Naive thymus-derived CD4-positive, alpha-beta T cell (primary cell): ENCODE measurements at places on chromosomes 5 and 9. TPM values are rescaled to one million over a fixed set of nuclear protein-coding genes. Genes with fewer than 3 reads are reported as not detected.

DYNC2I2 gene
- total RNA-seq: 4.4 TPM

ABO gene
- 3.3 and 4.5 TPM in 2 replicates for total RNA-seq

GRCh38 chr5:6188344-6188743, 190.0 kb downstream of the MED10 start:
- H3K36me3 ChIP-seq: no peaks in the 10 kb centered on the region
- H3K27ac ChIP-seq: no peak overlapping the region
- no peaks in the 10 kb centered on the region for H3K4me1 ChIP-seq
- no peak for DNase-seq

- H3K27me3 ChIP-seq: no peaks in the 10 kb centered on the region
- no peak for DNase-seq
- no peaks in the 10 kb centered on the region for H3K4me1 ChIP-seq
These were observed 96.1 kb upstream of the CDKN2B start for GRCh38 chr9:22105005-22105722.

- H3K27ac ChIP-seq: no peak overlapping the region
- no peaks in the 10 kb centered on the region for H3K27me3 ChIP-seq
- no peaks in the 10 kb centered on the region for H3K4me1 ChIP-seq
- no peak overlapping the region for H3K4me3 ChIP-seq
- DNase-seq: no peak
These were observed 153.4 kb downstream of the SLIT3 start for GRCh38 chr5:169147534-169147933.

- H3K4me1 ChIP-seq: no peaks in the 10 kb centered on the region
- no peaks in the 10 kb centered on the region for H3K36me3 ChIP-seq
- H3K27ac ChIP-seq: no peak overlapping the region
- no peak for DNase-seq
These were observed 474.7 kb downstream of the PDE4D start for GRCh38 chr5:59418808-59419207.

IFNA1 gene
- not detected for total RNA-seq

DNA sequence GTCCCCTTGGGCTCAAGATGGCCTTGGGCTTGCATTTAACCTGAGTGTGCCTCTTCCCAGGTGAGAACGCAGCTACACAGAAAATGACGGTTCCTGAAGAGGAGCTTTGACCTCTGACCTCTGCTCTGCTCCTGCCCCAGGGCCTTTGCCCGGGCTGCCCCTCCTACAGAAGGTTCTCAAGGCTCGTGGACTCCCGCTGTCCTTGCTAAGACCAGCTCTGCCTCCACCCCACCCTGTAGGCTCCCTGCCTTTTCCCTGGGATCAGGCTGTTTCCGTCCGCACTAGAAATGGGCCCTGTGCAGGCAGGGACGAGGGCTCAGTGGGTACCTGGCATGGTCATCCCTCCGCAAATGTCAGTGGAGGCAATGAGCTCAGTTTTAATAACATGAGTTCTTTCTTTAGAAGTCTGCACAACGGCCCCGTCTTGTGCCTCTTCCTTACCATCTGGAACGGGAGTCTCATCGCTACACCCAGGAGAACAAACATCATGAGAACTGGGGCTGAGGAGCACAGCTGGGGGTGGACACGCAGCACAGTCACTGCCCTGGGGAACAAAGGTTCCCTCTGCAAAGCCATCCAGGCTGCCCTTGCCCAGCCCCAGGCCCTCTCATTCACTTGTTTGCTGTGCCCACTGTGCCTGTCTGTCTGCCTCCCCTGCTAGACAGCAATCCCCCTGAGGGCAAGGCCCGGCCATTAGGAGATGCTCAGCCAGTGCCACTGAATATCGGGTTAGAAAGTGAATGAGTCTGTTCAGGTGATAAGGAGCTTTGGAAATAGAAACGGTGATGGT, 26.7 kb upstream of the LPCAT1 start:
- H3K4me3 ChIP-seq: no peak overlapping the region
- H3K27ac ChIP-seq: no peak overlapping the region
- DNase-seq: no peak

DNA sequence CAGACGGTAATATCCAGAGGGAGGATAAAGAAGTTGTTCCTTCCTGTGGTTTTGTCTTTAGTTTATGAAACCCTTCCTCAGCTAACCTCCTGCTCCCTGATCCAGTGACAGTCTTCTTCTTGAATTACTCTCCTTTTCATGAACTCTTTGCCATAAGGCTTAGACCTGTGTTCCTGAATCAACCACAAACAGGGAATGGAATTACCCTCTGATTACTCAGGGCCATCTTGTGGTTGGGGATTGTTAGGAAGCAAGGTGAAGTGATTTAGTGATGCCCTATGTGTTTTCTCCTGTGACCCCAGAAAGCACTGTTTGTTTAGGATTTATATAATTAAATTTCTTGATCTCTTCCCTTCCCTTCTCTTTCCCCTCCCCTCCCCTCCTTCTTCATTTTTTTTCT, 409.1 kb downstream of the TAF11L14 start:
- no peak overlapping the region for H3K4me3 ChIP-seq
- no peak for DNase-seq
- H3K36me3 ChIP-seq: no peaks in the 10 kb centered on the region
- no peaks in the 10 kb centered on the region for H3K27me3 ChIP-seq
- no peaks in the 10 kb centered on the region for H3K4me1 ChIP-seq
- H3K27ac ChIP-seq: no peak overlapping the region

- H3K27ac ChIP-seq: no peak overlapping the region
- H3K27me3 ChIP-seq: no peaks in the 10 kb centered on the region
- H3K36me3 ChIP-seq: no peaks in the 10 kb centered on the region
These were observed 9.8 kb upstream of the OLFM1 start for GRCh38 chr9:135077497-135078200.

GRCh38 chr5:152987131-152987530, 503.3 kb upstream of the GRIA1 start:
- no peaks in the 10 kb centered on the region for H3K4me1 ChIP-seq
- no peaks in the 10 kb centered on the region for H3K36me3 ChIP-seq
- no peak overlapping the region for H3K4me3 ChIP-seq
- no peak overlapping the region for H3K27ac ChIP-seq

FGF10 gene
- total RNA-seq: not detected

GRCh38 chr9:124527781-124528180, 20.6 kb upstream of the NR5A1 start:
- no peak for DNase-seq
- H3K27ac ChIP-seq: no peak overlapping the region
- no peaks in the 10 kb centered on the region for H3K4me1 ChIP-seq
- no peaks in the 10 kb centered on the region for H3K36me3 ChIP-seq
- no peaks in the 10 kb centered on the region for H3K27me3 ChIP-seq
